ENCODE measurements at places on chromosomes 3 and 15.

DNA sequence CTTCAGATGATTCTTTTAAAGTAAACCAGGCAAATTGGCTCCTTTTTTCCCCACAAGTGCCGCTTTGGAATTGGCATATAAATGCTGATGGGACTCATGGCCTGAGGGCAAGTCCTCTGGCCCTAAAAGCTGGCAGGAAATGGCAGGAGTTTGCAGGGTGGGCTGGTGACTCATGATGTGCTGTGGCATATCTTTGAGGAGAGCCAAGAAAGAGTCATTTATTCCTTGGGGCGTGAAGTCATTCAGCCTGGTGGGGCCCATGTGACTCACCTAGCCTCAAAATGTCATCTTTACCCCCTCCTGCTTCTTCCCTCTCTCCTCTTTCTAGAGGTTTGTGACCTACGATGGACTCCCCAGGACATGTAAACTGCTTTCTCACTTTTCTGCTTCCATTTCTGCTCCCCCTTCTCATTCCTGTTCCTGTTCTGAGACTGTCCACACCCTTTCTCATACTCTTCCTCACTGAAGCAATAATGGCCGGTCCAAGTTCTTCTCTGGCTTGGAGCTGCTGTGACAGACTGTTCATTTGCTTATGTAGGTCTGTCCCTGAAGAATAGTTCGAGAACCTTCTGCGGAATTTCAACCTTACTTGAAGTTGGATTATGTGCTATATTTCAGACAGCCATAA lies 326.1 kb downstream of the SATB1 start:
- DNase-seq: no peak

DNA sequence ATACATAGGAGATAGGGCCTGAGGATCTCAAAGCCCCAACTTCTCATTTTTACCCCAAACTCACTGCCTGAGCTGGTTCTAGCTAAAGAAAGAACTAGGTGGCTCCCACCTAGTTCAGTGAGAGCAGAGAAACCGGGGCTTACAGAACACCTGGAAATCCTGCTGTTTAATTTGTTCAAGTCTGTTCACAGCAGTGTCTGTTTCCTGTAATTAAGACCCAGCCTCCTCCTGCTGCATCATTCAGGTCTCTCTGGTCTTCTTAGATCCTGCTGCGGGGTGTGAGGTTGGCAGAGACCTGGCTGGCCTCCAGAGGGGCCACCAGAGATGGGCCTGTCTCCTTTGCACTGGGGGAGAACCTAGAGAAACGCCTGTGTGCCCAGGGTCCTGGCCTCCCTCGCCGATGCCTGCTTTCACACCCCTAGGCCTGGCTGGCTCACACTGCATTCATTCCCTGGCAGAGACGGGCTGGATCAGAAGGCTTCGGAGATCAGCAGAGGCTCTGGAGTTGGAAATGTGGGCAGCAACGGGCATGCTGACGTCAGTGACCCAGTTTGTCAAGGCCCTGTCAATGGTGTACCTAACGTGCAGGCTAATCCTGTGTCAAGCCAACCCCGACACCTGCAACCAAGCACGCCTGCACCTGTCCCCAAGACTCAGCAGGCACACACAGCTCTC lies 4.9 kb upstream of the CHRNA3 start:
- DNase-seq: no peak

GRCh38 chr3:39148435-39149058 lies 4.8 kb downstream of the CSRNP1 start:
- DNase-seq: no peak

GRCh38 chr3:3302964-3303363 lies 123.5 kb upstream of the CRBN start:
- DNase-seq: no peak

DNA sequence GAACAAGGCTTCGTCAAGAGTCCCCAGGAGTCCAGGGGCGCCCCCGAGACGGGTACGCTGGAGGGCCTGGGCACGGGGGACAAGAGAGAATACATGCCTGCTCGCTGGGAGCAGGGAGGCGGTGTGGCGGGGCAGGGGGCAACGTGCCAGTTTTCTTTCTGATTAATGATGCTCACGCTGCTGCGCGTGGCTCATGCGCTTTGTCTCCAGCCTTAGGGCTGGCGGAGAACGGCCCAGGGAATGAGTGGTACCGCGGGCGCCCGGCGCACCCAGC lies 408 bp upstream of the ARPP21 start:
- DNase-seq: no peak

GRCh38 chr3:138213398-138214085 lies 26.4 kb downstream of the ARMC8 start:
- no peak for DNase-seq

DNA sequence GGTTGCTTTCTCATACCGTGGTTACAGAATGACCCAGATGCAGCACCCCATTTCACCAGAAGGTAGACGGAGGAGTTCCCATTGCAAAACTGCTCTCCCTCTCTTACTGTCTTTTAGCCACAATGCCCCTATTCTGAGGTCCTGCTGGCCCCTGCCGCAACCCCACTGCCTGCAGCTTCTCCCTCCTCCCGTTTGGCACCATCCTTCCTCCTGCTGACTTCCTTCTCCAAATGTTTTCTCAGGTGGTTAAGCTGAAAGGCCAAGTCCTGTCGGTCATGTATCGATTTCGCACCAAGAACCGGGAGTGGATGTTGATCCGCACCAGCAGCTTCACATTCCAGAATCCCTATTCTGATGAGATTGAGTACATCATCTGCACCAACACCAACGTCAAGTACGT lies 132.3 kb upstream of the ABHD17C start:
- no peak for DNase-seq

- DNase-seq: no peak
These were observed 95.8 kb upstream of the SLC25A36 start for GRCh38 chr3:140845882-140846281.

DNA sequence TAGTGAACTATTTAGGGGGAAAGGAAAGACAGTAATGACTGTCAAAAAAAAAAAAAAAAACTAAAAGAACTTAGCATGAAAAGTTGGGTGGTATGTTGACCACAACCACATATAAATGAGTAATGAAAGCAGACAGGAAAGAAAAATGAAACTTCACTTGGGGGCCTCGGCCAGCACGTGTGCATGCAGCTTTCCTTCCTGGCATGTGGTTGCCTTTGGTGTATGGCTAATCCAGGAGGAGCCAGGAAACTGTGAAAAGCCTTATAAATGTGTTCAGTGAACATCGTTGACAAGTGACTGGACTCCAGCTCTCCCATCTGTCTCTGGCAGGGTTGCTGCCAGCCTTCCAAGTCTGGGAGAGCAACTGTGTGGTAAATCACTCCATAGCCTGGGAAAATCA lies 195.1 kb downstream of the DTWD1 start:
- no peak for DNase-seq

DNA sequence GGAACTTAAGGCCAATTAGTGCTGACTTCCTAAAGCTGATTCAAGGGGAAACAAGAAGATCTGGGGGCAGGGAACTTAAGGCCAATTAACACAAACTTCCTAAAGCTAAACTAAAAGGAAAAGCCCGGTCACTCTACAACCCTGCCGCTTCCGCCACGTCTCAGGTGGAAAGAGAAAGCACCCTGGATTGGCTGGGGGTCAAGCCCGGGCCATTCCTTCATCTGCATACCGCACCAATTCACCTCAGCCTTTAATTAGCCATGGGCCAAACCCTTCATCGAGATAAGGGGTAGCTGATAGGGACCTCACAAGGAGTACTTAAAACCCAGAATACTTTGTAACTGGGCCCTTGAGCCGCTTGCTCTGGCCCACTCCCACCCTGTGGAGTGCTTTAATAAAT lies 14.4 kb downstream of the TMPRSS7 start:
- no peak for DNase-seq

DNA sequence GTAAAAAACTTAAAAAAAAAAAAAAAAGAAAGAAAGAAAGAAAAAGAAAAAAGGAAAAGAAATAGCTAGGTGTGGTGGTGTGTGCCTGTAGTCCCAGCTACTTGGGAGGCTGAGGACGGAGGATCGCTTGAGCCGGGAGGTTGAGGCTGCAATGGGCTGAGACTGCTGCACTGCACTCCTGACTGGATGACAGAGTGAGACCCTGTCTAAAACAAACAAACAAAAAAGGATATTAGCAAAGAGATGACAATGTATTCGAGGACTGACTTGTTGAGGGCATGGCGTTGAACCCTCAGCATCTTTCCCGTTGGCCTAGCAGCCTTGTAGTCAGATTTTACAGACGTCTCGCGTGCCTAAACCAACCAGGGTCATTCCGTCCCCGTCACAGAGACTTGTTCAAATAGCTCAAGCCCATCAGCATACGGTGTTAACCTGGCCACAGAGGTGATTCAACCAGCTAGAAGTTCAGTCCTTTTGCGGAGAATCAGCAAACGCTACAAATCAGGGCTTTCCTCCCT lies 528 bp upstream of the NIT2 start:
- no peak for DNase-seq

DNA sequence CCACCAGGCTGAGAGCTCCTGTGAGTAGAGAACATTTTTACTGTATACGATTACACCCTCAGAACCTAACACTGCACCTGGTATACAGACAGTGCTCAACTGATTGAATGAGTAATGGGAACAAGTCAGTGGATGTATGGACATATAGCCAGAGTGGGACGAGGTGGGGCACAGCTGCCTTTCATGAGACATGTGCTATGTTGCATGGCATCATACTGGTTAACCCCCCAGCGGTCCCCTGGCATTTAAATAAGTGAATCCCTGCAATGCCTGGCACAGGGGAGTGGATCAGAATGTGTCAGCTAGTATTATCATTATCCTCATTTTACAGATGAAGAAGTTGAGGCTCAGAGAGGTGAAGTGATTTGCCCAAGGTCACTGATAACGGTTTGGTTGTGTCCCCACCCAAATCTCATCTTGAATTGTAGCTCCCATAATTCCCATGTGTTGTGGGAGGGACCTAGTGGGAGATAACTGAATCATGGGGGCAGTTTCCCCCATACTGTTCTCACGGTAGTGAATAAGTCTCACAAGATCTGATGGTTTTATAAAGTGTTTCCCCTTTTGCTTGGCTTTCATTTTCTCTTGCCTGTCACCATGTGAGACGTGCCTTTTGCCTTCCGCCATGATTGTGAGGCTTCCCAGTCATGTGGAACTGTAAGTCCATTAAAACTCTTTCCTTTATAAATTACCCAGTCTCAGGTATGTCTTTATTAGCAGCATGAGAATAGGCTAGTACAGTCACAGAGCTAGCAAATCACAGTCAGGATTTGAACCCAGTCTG lies 56.0 kb upstream of the ATP2B2 start:
- no peak for DNase-seq

DNA sequence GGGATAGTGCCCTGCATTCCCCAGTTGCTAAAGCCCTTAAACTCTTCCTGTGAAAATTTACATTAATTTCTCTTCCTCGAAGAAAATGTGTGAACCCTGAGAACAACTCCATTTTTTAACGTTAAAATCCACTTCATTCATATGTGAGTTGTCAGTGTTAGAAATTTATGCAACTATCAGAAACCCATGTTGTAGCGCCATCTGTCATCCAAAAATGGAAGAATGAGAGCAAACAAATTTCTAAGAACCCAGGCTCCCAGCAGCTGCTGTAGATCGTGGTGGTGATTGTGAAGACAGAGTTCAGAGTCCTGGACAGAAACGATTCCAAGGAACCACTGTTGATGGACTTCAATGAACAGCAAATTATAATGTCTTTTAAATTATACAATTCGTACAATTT lies 179.7 kb upstream of the NDN start:
- no peak for DNase-seq

DNA sequence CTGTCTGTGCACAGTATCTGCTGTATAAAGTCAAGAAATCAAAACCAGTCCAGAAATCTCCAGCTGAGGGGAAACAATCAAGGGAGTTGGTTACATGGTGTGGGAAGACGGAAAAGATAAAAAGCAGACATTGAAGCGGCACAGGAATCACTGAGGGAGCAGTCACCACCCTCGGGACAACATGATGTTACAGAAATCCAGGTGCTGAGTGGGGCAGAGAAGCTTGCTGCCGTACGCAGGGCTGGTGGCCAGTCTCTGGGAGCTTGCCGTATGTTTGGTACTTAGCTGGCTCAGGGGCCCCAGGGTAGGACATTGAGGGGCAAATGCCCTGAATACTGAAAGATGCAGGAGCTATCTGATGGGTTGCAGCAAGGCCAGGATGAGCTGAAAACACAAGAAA lies 237.9 kb downstream of the EDEM1 start:
- no peak for DNase-seq

DNA sequence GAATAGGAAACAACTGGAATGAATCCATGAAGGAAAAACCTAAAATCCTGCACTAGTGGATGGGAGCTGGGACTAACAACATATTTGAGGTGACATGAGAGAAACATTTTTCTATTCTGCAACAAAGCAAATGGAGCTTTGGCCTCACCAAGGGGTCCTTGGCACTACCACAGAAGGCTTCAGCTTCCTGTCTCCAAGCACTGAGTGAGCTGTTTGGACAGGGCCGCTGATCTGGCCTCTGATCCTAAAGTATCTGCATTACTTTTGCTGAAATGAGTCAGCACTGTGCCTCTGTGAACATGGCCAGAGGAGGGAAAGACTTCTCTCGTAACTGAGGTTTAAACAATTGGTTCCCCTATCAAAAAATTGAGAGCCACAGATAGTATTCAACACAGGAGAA lies 9.0 kb downstream of the ARPP21 start:
- no peak for DNase-seq

DNA sequence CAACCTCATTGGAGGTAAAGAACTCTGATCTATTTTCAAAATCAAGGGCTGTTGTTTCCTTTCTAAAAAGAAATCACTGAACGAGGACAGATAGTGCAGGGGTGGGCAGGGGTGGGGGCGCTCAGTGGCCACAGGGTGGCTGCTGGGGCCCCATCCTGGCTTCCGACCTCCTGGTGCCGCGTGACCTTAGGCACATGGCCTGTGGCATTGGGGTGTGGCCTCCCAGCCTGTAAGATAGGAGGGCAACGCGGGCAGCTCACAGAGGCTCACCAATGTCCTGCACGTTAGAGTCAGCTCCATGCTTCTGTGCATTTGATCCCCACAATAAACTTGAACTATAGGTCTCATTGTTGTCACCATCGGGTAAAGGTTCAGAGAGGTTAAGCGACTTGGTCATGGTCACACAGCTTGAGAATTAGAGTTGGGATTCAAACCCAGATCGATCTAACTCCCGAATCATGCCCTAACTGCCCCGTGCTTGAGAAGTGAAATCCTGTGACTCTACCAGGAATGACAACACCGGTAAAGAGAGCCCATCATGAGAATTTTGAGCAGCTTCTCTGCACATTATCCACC lies 148.0 kb upstream of the SLC6A11 start:
- no peak for DNase-seq

DNA sequence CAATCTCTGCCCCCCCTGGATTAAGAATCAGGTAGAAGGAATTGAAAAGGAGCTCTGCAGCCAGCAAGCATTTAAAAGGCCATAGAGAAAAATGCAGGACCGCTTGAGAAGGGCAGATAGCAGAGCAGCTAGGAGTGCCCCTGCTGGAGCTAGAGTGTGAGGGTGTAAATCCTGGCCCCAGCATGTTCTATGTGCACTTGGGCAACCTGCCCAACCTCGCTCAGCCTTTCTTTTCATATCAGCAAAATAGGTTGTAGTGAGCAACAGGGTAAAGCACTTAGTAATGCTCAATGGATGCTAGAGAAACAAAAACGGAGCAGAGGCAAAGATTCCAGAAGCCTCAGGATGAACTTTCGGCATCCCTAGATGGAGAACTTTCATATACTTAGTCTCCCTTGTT lies 25.0 kb upstream of the THBS1 start:
- DNase-seq: no peak

GRCh38 chr3:18758047-18758704 lies 333.0 kb upstream of the SATB1 start:
- DNase-seq: no peak

- no peak for DNase-seq
These were observed 46.5 kb downstream of the SYNPR start for GRCh38 chr3:63324621-63325020.
